ENCODE measurements at places on chromosomes 12 and 14.

- no peak for DNase-seq
Observed at GRCh38 chr12:70876952-70877351, 43.6 kb downstream of the PTPRR start.

DNA sequence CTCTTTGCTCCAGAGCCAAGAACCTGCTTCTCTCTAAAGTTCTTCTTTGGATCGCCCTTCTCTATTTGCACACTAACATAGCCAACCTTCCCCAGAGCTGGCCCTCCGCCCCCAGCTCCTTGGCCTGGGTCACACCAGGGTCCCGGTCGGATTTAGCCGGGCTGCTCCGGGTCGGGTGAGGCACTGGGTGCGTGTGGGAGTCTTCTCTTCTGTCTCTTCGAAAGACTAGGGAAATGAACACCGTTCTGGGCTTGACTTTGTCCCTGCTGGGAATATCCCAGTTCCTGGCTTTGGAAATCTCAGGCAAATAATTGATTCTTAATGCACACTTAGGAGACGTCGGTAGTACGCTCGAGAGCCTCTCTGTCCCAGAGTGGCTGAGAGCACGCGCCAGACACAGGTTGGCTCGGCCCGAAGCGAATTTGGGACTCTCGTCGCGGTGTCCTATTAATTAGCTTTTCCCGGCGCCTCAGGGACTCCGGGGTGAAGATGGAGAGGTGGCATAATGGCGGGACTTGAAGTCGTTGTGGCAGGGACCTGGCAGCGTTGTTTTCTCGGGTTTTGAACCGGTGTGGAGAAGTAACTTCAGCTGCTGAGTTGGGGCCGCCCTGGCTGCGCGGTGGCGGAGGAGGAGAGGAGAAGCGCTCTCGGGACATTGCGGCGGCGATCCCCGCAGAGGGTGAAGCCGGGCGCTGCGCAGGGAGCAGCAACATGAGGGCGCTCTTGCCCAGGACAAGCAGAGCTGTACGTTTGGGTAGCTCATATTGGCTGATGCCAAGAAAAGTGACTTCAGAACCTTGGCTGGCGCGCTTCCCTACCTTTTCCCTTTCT, 7.5 kb downstream of the FOXG1 start:
- peak; percentile 55 for DNase-seq

- no peak for DNase-seq
Observed at GRCh38 chr14:66652525-66653106, 144.7 kb downstream of the GPHN start.

DNA sequence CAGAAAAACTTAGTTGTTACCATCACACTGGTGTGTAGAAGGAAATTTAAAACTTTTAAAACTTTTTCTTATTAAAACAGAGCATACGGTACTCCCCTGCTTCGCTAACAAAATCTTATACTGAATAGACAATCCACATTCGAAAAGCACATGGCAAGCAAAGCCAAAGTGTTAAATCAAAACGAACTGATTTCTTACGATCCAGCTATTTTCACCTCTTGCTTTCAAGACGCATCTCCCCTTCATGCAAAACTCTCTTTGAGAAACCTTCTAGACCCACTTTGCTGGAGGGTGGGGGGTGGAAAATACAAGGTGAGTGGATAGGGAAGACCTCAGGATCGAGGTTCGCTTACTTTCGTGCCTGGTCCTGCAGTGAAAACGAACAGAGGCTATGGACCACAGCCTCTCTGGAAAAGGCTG, 328 bp downstream of the INTS13 start:
- no peak for DNase-seq

DNA sequence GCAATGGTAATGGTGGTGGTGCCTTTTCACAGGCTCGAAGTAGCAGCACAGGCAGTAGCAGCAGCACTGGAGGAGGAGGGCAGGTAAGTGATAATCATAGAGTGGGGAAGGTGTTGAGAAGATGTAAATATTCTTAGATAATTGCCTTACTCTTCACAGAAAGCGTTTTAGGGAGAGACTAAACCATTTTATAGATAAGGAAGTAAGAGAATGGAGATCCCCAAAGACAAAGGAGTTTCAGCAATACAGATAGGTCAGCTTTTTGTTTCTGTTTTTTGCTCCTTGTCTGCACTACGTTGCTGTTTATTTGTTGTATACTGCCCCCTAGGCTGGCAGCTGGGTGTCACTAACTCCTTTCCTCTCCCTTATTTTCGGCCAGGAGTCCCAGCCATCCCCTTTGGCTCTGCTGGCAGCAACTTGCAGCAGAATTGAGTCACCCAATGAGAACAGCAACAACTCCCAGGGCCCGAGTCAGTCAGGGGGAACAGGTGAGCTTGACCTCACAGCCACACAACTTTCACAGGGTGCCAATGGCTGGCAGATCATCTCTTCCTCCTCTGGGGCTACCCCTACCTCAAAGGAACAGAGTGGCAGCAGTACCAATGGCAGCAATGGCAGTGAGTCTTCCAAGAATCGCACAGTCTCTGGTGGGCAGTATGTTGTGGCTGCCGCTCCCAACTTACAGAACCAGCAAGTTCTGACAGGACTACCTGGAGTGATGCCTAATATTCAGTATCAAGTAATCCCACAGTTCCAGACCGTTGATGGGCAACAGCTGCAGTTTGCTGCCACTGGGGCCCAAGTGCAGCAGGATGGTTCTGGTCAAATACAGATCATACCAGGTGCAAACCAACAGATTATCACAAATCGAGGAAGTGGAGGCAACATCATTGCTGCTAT, 2.0 kb downstream of the SP1 start:
- no peak for DNase-seq

GRCh38 chr12:11609045-11609444, 40.4 kb upstream of the ETV6 start:
- no peak for DNase-seq

- no peak for DNase-seq
Observed at GRCh38 chr12:2360630-2361170, 307.9 kb downstream of the CACNA1C start.

DNA sequence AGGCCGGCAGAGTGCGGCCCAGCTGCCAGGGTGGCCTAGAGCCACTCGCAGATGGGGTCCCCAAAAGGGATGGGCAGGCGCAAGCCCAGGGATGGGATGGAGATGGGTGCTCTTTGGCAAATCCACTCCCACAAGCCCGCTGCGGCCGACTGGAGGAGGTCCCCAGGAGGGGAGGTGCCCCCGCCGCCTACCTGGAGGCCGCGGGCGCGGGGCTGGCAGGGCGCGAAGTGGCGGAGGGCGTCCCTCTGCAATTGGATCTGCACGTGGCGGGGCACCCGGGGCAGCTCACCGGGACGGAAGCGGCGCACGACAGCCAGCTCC, 730 bp downstream of the PPP1R3E start:
- no peak for DNase-seq

DNA sequence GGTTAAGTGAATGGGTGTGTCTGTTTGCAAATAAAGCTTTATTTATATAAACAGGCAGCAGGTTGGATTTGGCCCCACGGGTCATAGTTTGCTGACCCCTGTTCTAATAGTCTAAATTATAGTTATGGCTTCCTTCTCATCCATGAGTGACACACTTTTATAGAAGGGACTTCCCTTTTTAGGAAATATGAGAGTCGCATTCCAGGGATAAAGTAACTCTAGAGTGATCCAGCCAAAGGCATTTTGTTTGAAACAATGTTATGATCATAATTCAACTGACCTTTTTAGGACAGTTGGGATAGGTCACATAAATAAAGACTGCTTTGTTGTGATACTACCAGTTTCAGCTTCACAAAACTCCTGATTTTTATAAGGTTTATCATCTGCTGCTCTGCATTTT, 87.9 kb downstream of the ALX1 start:
- DNase-seq, result no peak

DNA sequence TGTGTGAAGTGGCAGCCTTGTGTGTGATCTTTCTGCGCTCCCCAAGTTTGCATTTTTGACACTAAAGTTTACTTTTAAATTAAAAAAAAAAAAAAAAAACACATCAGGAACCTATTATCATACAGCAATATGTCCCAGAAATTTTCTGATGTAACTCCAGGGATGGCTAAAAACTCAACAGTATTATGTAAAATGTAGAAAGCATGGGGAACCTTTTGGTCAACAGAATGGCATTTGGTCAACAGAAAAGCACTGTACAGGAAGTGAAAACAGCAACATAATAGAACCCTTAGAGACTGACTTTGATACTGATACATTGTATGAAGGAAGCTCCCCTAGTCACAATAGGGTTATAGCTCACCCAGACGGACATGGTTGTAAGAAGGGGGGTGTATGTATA, 224.3 kb downstream of the ITPR2 start:
- no peak for DNase-seq

DNA sequence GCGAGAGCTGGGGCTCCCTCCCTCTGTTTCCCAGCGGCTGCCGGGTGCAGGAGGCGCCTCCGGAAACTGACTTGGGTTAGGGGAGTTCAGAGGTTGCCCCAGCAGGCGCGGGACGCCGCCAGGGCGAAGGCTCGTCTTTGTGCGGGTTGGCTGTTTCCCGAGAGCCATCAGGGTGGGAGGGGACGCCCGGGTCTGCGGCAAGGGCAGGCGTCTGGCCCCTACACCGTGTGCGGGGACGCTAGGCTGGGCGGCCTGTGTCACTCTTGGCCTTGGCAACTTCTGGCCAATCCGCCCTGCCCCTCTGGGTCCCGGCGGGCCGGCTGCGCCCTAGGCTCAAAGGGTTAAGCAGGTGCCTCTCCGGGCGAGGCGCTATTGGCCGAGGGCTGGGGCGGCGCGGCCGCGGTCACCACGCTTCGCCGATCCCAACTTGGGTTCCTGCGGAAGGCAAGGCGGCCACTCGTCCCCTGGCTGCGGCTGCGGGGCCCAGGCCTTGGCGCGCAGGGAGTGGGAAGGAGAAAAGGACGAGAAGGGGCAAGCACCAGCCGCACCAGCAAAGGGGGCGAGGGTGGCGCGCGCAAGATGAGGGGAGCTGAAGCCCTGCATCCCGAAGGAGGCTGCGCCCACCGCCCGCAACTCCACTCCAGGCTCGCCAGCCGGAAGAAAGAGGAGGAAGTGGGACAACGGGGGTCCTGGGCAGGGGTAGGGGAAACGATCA, 5.6 kb upstream of the NPAS3 start:
- DNase-seq, result no peak

Data from NCI-H1105 (cell line).